ENCODE measurements at places on chromosomes 2 and 18.

- peak; percentile 2 for DNase-seq
Measured at GRCh38 chr2:218710334-218710686, 325 bp upstream of the TTLL4 start.

GRCh38 chr2:128736046-128736688 lies 417.5 kb upstream of the HS6ST1 start:
- no peak for DNase-seq

- no peak for DNase-seq
Measured at GRCh38 chr2:136141510-136142149, 23.7 kb upstream of the CXCR4 start.

DNA sequence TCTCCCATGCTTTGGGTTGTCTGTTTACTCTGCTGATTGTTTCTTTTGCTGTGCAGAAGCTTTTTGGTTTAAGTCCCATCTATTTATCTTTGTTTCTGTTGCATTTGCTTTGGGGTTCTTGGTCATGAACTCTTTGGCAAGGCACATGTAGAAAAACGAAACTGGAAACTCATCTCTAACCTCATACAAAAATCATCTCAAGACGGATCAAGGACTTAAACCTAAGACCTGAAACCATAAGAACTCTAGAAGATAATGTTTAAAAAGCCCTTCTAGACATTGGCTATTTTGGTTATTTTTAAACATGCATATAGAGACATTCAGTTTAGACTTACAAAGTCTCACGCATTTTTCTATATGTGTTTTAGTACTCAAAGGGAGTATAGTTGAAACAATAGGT lies 1164.3 kb upstream of the GYPC start:
- DNase-seq: no peak

GRCh38 chr18:80229766-80230745 lies 17.3 kb downstream of the PARD6G start:
- DNase-seq: no peak

DNA sequence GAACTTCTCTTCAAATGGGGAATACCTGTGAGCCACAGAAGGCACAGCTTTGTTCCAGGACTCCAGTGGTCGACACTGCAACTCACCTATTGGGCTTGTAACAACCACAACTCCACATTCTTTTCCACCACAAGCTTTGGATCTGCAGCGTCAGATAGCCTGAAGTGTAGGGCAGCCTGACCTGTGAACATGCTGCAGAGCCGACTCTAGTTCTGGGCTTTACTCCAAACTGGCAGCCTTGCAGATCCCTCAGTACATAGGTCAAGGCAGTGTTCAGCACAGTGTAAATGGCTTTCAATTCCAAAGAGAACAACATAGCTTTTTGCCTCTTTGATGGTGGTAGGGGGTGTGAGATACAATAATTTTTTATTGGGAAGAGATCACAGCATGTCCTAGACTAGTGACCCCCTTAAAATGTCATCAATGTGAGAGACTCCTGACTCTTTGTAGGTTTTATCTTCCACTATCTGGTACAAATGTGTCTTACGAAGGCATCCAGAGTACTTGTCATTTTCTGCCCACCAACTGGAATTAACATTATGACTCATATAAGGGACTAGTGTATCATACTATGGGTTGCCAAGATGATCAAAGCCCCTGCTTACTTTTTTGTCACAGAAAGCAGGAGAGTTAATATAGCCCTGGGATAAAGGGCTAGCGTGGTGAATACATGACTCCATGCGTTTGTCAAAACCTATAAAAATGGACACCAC lies 149.8 kb downstream of the COPS8 start:
- DNase-seq: no peak

- no peak for DNase-seq
Measured at GRCh38 chr2:199273042-199273511, 184.7 kb downstream of the SATB2 start.

DNA sequence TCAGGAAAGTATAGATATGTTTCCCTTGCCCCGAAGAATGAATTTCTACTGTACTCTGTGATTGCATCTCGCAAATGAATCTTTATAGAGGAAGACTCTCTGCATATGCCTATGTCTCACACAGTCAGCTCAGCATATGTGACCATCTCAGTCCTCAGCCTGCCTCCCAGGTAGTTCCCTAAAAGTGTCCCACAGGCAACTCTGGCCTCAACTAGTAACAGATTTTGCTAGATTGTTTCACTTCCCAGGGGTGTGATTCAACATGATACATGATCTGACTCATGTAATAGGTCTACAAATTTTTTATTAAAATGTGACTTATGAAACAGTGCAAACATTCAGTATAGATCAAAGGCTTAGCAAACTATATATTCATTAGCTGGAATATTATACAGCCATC lies 296.6 kb upstream of the CRIM1 start:
- DNase-seq: no peak

GRCh38 chr2:74843899-74844298 lies 10.0 kb downstream of the HK2 start:
- DNase-seq: no peak

- no peak for DNase-seq
Measured at GRCh38 chr2:172877826-172878225, 142.2 kb downstream of the RAPGEF4 start.

DNA sequence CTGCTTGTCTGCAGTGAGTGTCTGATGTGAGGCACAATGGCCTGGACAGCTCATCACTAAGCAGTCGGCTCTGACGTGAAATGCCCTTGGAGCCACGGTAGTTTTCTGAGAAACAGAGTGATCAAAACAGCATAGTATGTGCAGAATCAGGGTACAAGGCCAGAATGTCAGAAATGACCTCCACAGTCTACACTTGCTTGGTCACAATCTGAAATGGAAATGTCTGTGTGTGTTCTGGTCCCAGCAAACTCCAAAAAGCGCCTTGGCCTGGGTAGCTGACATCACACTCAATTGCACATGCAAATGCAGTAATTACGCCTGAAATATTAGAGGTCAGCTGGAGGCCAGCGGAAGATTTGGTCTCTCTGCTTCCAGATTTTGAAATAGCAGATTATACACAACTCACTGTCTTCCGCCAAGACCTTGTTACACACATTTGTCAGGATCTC lies 95.4 kb downstream of the CTAGE1 start:
- no peak for DNase-seq

- DNase-seq: no peak
Measured at GRCh38 chr2:43634604-43635306, 2.3 kb upstream of the PLEKHH2 start.

DNA sequence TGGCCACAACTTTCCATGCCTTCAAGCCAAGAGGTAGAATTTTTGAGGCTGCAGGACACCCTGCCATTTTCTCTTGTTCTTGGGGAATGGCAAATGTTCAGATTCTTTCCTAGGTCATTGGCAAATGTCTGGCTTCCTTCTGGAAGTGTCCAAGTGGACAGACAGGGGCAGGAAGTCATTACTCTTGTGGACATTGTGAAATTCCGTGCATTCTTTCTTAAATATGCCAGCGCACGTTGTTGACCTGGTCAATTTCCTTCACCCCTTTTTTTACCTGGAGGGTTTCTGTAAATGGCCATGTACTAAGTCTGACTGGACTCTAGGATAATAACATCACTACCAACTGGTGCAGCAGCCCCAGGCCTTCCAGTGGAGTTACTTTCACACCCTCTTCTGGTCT lies 13.9 kb downstream of the ASB18 start:
- no peak for DNase-seq

- no peak for DNase-seq
Measured at GRCh38 chr18:80173060-80173459, 64.0 kb downstream of the ADNP2 start.

DNA sequence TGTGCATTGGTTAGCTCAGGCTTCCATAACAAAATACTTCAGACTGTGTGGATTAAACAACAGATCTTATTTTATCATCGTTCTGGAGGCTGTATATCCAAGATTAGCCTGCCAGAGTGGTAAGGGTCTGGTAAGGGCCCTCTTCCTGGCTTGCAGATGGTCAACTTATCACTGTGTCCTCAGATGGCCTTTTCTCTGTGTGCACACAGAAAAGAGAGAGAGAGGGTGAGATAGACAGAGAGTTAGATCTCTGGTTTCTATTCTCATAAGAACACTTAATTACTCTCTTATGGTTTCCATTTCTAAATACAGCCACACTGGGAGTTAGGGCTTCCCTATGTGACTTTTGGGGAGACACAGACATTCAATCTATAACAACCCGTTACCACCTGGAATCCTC lies 1003.5 kb downstream of the TSN start:
- no peak for DNase-seq

- no peak for DNase-seq
Measured at GRCh38 chr2:158716121-158716791, 78.9 kb upstream of the DAPL1 start.

Measured in effector CD4-positive, alpha-beta T cell (primary cell).